Stimulated activated CD8-positive, alpha-beta memory T cell treated with anti-CD3 and anti-CD28 coated beads, Interleukin-7, amount 100 ng/mL, for 48 hours (primary cell): ENCODE measurements at places on chromosomes 6 and 20.

DNA sequence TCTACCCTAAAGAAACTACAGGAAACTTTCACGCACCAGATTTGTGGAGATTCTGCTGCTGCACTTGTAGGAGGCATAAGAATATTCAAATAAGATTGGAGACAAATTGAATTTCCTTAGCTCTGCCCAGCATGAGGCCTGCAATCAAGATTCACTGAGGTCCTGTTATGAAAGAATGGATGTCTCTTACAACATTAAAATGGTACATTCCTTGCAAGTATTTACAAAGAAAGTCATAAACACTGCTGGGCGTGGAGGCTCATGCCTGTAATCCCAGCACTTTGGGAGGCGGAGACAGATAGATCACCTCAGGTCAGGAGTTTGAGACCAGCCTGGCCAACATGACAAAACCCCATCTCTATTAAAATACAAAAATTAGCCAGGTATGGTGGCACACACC is 74.0 kb upstream of the MAP3K4 start:
- DNase-seq = no peak

DNA sequence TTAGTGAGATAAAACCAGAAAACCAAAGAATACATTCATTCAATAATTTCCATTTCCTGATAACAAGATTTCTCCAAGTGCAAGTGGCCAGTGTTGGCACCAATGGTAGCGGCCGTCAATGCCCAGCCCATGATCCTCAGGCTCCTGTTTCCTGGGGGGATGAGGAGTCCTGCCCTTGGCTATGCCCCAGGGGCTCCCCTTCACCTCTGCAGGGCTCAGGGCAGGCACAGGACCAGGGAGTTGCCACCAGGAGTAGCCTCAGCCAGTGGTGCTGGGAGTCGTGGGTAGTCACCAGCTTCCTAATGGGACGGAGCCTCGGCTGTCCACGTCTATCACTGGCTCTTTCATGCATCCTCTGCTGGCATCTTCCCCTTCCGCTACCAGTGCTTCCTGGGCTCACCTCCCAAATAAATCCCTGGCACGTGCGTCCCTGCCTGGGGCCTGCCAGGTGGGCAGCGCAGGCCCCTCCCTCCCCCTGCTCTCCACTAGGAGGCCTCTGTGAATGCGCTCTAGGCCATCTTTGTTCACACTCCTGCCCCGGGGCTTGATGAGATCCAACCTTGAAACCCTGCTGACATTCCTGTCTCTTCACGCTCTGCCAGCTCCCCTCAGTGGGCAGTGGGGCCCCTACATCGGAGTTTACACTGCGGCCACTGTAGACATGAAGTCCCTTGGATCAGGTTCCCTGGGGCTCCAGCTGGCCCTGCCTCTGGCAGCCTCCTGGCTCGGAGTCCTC is 215.7 kb downstream of the SYNDIG1 start:
- DNase-seq = no peak

DNA sequence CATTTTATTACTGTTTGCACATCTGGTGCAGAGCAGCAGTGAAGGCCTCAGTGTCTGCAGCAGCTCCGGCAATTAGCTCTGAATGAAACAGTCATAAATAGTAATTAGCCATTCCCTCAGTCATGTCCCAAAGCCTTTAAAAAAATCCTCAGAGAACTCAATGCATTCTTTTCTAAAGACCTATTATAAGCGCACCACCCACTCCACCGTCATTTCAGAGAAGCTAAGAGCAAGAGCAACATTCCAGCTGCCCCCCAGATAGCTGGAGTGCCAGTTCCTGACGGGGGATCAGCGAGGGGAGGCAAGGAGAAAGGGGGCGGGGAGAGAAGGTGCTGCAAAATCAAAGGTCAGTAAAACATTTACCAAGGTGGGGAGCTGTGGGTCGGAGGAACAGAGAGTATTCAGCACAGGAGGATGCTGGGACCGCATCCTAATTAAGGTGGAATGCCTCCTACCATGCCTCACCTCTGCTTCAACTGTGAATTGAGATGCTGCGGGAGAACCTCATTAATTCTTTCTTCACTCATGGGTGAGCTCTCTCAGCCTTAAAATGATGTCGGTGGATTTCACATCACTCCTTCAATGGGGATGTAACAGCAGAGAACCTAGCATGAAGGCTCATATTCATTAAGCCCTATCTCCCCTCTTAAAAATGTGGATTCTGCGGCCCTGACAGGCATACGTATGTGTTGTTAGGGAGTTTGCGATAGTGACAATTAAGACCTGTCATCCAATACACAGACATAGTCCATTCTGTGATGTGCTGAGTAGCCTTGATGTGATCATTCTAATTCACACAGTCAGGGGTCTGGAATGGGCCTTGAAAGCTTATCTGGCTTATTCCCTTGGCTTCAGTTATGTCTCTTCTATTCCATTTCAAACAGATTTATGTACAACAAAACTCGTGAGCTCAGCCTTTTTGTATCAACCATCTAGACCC is 469.5 kb upstream of the NRSN1 start:
- no peak for DNase-seq

DNA sequence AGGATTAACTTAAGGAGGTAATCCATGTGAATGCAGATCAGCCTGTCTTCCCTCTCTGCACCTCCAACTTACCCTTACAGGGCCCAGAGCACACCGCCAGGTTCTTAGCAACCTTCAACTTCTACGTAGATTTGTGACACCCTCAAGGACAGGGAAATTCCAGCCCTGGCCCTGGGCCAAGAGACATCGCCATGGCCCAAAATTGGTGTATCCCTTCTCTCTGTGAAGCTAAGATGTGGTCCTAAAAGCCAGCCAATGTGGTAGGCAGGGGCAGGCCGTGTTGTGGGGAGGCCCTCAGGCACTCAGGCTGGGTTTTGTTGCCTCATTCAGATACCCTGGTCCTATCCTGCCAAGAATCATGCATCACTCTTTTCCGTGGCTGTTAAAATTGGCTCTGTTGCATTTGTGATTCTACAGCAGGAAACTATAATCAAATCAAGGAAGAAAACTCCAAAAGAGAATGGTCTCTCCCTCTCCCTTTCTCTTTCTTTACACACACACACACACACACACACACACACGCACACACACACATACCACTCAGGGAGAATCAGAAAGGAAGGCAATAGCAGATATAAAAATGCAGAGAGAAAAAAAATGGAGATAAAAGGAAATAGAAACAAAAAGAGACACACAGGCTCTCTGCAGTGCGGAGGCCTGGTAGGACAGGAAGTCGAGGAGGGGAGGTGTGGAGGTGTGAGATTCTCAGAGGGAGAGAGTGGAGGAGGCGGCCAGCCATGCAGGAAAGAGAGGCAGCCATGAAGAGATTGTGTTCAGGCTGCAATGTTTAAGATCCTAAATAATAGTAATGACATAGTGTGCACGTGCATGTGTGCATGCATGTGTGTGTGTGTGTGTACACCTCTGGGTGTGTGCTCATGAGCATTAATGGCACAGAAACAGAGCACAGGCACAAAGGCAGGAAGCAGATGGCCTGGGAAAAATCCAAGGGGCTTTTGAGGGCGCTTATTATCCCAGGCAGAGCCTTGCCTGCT is 201.8 kb upstream of the LRFN2 start:
- DNase-seq = no peak

- no peak for DNase-seq
Observed at GRCh38 chr6:157892363-157892877, 69.4 kb downstream of the SNX9 start.
